Activated CD4-positive, alpha-beta T cell treated with anti-CD3 and anti-CD28 coated beads, Interleukin-2, amount 10 ng/mL, durations not matched to agents 24 days and 14 days (primary cell): ENCODE measurements at places on chromosomes 2 and 18. TPM values are rescaled to one million over a fixed set of nuclear protein-coding genes. Genes with fewer than 3 reads are reported as not detected.

Gene PPP1R1C
- total RNA-seq: not detected in 2 replicates

Gene DCC
- total RNA-seq: not detected in 2 replicates

Gene AQP12B
- total RNA-seq: not detected in 2 replicates

Gene NT5DC4
- 0.24 TPM in 1 of 2 replicates, not detected in the other for total RNA-seq

Gene SERPINB12
- total RNA-seq: not detected in 2 replicates

Gene ALK
- not detected in 2 replicates for total RNA-seq

Gene SLC16A14
- total RNA-seq: 4.0 and 5.1 TPM in 2 replicates

DNA sequence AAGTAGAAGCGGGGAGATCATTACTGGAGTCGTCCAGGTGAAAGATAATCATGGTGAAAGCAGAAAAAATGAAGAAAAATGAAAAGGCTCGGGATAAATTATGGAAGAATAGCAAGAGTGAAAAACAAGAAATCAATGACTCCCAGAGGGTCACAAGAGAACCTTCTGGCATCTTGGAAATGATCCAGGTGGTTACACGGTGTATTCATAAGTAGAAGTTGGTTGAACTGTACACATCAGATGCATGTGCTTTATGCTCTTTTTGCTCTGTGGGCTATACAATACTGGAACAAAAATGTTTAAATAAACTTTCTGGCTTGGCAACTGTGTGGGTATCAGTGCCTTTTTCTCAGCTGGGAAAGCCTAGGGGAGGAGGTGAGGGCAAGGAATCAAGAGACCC lies 348.9 kb downstream of the RND3 start:
- no peak for DNase-seq

DNA sequence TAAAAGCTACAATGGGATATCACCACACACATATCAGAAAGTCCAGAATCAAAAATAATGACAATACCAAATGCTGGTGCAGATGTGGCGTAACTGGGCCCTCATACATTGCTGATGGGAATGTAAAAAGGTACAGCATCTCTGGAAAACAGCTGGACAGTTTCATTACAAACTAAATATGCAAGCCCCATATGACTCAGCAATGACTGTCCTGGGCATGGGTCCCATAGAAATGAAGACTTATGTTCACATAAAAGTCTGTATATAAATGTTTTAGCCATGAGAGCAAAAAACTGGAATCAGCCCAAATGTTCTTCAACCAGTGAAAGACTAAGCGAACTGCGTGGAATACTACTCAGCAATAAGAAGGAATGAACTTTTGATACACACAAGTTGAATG lies 56.7 kb downstream of the ALPK2 start:
- DNase-seq: no peak

- DNase-seq: no peak
Measured at GRCh38 chr18:610214-610928, 13.6 kb downstream of the CLUL1 start.

- no peak for DNase-seq
Measured at GRCh38 chr2:58911877-58912276, 670.8 kb upstream of the FANCL start.

DNA sequence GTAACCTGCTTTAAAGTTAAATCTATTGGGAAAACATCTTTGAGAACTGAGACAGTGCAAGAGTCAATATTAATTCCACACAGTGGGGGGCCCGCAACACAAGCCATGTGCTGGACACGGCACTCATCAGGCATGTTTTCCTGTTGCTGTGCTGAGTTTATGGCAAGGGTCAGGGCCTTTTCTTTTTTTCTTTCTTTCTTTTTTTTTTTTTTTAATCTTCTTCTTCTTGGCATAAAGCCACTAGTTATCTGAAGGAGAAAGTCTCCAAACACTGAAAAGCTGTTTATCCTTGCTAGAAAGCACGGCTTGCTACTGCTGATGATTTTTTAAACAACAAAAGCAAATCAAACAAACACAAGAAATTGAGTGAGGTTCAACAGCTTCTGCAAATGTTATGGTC lies 252.1 kb downstream of the ZNF521 start:
- no peak for DNase-seq

- no peak for DNase-seq
Measured at GRCh38 chr2:239608260-239608659, 207.4 kb upstream of the HDAC4 start.

DNA sequence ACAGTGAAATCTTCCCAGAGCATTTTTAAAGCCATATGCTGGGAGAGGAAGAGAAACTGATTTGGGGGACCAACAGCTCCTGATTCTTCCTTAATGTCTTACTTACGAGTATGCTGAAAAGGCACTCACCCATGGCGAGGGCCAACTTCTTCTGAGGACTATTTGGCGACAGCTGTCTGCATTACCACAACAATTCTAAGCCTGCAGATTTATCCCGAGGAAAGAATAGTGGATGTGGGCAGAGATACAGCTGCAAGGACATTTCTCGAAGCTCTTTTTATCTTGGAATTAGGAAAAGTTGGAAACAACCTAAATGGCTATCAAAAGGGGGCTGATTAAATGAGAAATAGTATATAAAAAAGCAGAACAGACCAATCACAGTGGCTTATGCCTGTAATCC lies 40.3 kb upstream of the FHL2 start:
- DNase-seq: no peak

DNA sequence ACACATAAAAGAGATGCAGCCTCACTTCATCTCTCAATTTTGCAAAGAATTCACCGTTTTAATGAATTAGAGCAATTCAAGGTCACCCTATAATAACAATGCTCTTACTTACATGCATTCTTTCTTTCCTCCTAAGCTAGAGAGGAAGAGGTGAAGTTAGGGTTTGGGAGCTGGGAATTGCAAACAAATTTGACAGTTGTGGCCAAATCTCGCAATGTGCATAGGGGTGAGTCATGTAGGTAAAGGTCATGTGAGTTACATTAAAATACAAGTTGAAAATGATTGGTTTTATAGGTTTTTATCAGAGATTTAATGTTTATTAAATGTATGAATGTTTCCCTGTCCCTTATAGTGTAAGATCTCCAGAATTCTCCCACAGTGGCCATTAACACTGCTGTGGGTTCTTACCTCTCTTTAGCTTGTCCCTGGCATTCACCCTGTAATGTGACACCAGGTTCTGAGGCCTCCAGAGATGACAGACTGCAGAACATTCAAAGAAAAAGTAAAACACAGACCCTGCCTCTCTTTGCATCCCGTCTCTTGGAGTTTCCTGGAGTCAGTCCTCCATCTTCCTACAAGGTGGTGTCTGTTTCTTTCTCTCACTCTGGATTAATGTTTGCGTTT lies 53.7 kb upstream of the LGALSL start:
- DNase-seq: no peak

DNA sequence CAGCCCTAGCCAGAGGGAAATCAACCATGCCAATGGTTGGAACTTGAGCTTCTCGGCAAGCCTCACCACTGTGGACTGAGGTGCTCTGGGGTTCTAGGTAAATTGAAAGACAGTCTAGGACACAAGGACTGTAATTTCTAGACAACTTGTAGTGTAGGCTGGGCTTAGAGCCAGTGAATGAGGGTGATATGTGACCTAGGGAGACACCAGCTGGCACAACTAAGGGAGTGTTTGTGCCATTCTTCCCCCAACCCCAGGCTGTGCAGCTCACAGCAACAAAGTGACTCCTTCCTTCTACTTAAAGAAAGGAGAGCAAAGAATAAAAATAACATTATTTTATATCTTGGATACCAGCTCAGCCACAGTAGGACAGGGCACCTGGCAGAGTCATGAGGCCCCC lies 1690.7 kb upstream of the TMEFF2 start:
- no peak for DNase-seq

DNA sequence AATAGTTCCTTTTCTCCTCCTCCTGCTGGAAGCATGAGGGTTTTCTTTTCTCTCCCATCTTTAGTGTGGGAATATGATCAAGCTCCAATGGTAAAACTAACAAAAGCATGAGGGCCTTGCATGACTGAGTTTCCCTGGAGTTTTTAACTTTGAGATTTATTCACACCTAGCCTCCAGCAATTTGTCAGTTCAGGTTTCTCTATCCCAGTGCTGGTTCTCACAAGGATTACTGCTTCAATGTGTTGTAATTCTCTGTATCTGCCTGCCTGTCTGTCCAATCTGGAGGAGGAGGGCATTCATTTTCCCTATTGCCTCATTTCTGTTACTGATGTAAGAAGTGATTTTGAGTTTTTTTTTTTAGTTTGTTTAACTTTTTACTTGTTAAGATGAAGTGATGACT lies 57.6 kb upstream of the RPRM start:
- no peak for DNase-seq

- no peak for DNase-seq
Measured at GRCh38 chr2:18464913-18465312, 95.5 kb downstream of the RDH14 start.

DNA sequence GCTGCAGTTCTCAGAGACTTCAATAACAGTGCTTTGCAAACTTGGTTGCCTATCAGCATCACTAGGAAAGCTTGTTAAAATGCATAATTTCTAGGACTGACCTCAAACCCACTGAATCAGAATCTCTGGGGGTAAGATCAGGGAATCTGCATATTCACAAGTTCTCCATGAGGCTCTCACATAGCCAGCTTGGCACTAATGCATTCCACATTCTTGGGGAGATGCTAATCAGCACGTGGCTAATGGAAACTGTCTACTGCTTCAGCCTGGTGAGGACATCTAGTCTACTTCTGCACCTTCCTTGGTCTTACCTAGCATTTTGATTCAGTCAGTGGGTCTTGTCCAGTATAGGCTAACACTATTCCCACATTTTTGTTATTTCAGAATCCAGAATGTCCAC lies 56.3 kb downstream of the RBKS start:
- DNase-seq: no peak

DNA sequence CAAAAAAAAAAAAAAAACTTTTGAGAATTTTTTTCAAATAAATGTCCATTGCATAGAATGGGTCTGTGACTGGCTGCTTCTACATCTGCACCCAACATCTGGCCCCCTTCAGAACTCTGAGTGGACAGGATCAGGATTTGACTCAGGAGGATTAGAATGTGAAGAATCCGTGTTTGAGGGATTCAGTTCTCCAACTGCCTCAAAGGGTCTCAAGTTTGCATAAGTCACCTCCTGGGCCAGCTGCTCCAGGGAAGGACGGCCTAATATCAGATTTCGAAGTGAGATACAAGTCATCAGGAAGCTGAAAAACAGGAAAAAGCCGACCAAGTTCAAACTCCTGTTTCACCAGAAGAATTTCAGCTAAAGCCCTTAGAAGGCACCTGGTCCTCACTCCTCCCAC lies 10.9 kb downstream of the MAT2A start:
- no peak for DNase-seq

DNA sequence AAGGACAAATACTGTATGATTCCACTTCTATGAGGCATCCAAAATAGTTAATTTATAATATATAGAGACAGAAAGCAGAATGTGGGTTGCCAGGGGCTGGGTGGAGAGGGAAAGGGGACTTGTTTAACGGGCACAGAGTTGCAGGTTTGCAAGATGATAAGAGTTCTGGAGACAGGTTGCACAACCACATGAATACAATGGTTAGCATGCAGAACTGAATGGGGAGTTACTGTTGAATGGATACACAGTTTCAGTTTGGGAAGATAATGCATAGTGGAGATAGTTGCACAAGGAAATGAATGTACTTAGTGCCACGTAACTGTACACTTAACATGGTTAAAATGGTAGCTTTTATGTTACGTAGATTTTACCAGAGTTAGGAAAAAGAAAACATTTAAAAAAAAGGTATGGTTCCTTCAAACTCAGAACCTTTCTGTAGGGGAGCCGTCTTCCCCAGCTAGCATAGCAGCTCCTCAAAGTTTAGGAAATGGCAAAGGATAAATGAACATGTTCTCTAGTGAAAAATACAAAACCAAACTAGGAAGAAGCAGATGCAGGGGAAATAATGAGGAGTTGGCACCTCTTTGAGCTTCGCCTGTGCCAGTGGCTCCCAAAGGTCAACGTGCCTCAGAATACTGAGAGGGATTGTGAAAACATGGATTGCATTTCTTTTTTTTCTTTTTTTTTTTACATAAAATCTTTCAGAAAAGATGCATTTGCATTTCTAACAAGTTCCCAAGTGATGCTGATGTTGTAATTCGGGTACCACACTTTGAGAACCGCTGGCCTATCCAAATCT lies 95.2 kb downstream of the ZCCHC2 start:
- no peak for DNase-seq

- peak; percentile 64 for DNase-seq
Measured at GRCh38 chr2:18378020-18378653, 182.3 kb downstream of the RDH14 start.

GRCh38 chr2:163757814-163758213 lies 22.0 kb upstream of the FIGN start:
- DNase-seq: no peak

- no peak for DNase-seq
Measured at GRCh38 chr2:231315896-231316295, 79.6 kb upstream of the B3GNT7 start.

- no peak for DNase-seq
Measured at GRCh38 chr2:23550553-23550952, 165.6 kb downstream of the KLHL29 start.

DNA sequence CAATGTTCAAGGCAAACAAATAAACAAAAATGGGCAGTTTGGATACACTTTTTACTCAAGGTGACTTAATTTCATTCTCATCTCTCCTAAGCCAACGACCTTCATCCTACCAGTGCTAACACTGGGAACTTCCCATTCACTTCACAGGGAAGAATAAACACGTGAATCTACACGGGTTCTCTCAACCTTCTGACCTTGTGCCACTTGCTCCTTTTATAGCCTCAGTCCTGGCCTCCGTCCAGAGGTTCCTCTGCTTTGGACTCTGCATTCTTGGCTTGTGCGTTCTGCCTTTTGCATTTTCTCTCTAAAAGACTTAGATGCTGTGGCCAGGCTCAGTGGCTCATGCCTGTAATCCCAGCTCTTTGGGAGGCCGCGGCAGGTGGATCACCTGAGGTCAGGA lies 13.8 kb downstream of the ZNF2 start:
- no peak for DNase-seq

GRCh38 chr2:66070721-66071602 lies 364.0 kb upstream of the MEIS1 start:
- DNase-seq: no peak

DNA sequence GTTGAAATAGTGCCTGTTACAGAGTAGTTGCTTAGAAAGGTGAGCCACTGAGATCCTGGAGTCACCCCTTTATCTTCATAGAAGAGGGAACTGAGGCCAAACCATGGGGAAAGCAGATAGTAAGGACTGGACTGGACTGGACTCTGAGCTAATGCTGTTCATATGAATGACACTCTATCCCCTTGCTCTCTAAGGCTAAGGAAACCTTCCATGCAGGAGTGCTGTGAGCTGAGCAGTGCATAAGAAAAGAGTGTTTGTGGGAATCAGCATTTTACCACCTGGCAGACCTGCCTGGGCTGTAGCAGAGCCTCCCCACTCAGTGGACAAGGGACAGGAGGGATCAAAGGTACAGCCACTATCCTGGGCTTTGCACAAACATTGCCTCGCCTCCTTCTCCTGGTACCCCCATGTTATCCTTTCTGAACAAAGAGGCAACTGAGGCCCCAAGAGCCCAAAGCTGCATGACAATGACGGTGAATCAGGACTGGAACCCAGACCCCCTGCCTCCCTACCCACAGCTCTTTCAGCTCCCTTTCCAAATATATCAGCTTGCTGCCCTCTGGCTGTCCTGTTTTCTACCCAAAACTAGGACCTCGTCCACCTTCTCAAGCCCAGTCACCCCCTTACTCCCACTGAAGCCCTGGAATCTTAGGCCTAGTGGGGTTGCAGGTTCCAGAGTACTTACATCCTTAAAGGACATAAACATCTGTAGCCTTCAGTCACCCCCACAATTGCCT lies 227.9 kb downstream of the ZBTB7C start:
- no peak for DNase-seq

GRCh38 chr2:51218047-51218446 lies 186.1 kb upstream of the NRXN1 start:
- DNase-seq: no peak

- DNase-seq: no peak
Measured at GRCh38 chr18:73933685-73934084, 213.9 kb downstream of the FBXO15 start.

GRCh38 chr2:15982285-15983044 lies 42.1 kb downstream of the MYCN start:
- no peak for DNase-seq
